ENCODE measurements at places on chromosomes 3 and 15.

- no peak for DNase-seq
- peaks cover 3% of the 10 kb centered on the region for H3K4me1 ChIP-seq
- no peaks in the 10 kb centered on the region for H3K27me3 ChIP-seq
- H3K4me3 ChIP-seq = no peak overlapping the region
These were observed 48.0 kb upstream of the TBL1XR1 start for GRCh38 chr3:177245250-177245649.

DNA sequence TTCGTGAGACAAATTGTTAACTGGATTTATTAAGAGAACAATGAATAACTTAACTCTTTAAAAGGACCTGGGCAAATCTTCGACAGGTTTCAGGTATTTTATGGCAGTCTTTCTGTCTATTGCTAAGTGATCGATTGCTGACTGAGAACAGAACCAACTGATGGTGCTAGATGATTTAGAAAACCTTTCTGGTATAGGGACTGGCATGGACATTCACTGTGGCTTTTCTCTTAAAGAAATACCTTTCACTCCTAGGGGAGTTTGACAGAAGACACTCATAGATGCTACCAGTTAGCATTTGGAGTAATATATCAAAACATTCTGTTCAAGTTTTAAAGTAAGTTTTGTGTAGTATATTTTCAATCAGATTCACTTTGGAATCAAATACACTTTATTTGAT lies 654 bp downstream of the PPARG start:
- H3K4me3 ChIP-seq = no peak overlapping the region
- no peaks in the 10 kb centered on the region for H3K4me1 ChIP-seq
- peaks cover 28% of the 10 kb centered on the region for H3K27me3 ChIP-seq
- DNase-seq = no peak

DNA sequence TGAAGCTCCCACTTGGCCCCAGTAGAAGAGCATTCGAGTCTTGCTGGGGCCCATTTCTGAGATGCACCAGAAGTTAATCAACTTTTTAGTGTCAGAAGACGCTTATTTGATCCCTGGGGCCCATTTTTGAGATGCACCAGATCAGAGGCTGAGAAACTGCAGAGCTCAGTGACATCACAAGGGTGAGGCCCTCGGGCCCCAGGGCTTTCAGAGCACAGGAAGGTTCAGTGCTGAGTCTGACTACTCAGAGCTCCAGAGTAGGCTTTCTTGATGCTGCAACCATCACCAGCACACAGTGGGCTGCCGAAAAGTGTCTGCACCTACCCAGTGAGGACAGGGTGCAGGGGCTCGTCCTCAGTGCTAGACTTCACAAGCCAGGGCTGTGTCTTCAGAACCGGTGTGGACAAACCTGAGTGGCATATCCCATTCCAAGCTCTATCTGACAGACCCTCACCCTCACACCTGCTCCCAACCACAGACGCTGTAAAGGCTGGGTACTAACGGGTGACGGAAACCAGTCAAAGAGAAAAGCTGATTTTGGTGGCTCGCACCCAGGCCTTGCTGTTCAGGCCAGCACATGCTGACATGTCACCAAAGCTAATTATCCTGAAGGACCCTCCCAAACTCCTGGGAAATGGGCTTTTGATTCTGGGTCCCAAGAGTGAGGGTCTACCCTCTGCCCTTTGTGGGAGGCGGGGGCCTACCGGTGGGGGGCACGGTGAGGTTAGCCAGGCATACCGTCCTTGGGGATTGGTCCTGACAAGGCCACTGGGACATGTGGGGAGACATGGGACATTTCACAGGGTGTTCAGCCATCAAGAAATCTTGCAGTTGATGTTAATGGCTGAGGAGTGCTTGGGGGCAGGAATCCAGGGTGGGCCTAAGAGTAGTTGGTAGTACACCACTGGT lies 83.0 kb downstream of the PDCD6IP start:
- H3K27ac ChIP-seq = peak overlapping the region; percentile 78
- no peaks in the 10 kb centered on the region for H3K36me3 ChIP-seq
- H3K4me1 ChIP-seq = peaks cover 6% of the 10 kb centered on the region
- peaks cover 8% of the 10 kb centered on the region for H3K27me3 ChIP-seq
- H3K4me3 ChIP-seq = no peak overlapping the region

GRCh38 chr3:156820692-156821080 lies 5.5 kb upstream of the LEKR1 start:
- no peak overlapping the region for H3K27ac ChIP-seq
- peaks cover 28% of the 10 kb centered on the region for H3K4me1 ChIP-seq
- H3K27me3 ChIP-seq = no peaks in the 10 kb centered on the region
- H3K4me3 ChIP-seq = no peak overlapping the region
- H3K36me3 ChIP-seq = peaks cover under 1% of the 10 kb centered on the region

GRCh38 chr3:174863488-174863887 lies 4.4 kb downstream of the NAALADL2 start:
- no peaks in the 10 kb centered on the region for H3K36me3 ChIP-seq
- DNase-seq = no peak
- H3K4me3 ChIP-seq = no peak overlapping the region
- H3K27ac ChIP-seq = no peak overlapping the region
- no peaks in the 10 kb centered on the region for H3K27me3 ChIP-seq
- no peaks in the 10 kb centered on the region for H3K4me1 ChIP-seq

DNA sequence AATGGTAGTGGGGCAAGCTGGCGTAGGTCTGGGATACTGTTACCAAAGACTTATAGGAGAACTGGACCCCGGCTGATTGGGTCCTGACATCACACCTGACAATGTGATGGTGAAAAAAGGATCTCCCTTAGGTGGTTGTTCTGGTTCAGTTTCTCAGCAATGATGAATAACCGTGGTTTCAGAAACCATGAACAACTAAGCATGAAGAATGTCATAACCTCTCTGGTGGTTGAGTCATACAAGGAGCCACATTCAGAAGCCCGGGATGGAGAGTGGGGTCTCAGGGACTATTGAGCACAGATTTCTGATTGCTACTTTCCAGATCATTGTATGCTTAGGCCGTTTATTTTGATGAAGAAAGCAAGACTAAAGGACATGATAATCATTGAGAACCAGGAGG lies 17.4 kb downstream of the GPR160 start:
- no peaks in the 10 kb centered on the region for H3K27me3 ChIP-seq
- H3K4me1 ChIP-seq = peaks cover 7% of the 10 kb centered on the region
- DNase-seq = no peak
- H3K36me3 ChIP-seq = no peaks in the 10 kb centered on the region
- H3K4me3 ChIP-seq = no peak overlapping the region

DNA sequence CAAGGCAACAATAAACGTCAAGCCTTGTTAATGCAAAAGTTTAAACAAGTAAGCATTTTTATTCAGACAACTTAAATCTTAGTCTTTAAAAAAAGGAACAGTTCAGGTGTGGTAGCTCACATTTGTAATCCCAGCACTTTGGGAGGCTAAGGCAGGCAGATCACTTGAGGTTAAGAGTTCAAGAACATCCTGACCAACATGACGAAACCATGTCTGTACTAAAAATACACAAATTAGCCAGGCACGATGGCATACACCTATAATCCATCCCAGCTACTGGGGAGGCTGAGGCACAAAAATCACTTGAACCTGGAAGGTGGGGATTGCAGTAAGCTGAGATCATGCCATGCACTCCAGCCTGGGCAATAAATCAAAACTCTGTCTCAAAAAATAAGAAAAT lies 19.9 kb downstream of the ZBTB20 start:
- H3K27ac ChIP-seq = no peak overlapping the region
- no peaks in the 10 kb centered on the region for H3K36me3 ChIP-seq
- no peak for DNase-seq
- peaks cover 15% of the 10 kb centered on the region for H3K4me1 ChIP-seq
- H3K27me3 ChIP-seq = no peaks in the 10 kb centered on the region

- peaks cover 10% of the 10 kb centered on the region for H3K4me1 ChIP-seq
- DNase-seq = no peak
- no peak overlapping the region for H3K4me3 ChIP-seq
- H3K27ac ChIP-seq = no peak overlapping the region
- H3K36me3 ChIP-seq = peaks cover 2% of the 10 kb centered on the region
These were observed 18.0 kb downstream of the NCEH1 start for GRCh38 chr3:172692751-172693338.

DNA sequence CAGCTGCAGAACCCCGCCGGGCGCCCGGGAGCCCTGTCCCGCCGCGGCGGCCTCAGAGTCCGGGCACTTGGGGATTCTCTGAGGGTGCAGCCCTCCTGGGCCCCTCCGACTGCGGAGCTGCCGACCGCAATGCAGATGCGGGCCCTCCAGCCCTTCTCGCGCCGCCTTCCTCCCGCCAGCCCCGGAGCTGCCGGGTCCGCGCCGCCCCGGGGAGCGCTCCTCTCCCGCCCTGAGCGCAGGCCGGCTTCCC lies 320 bp upstream of the ACAN start:
- H3K36me3 ChIP-seq = no peaks in the 10 kb centered on the region
- H3K4me1 ChIP-seq = peaks cover 9% of the 10 kb centered on the region
- DNase-seq = no peak

DNA sequence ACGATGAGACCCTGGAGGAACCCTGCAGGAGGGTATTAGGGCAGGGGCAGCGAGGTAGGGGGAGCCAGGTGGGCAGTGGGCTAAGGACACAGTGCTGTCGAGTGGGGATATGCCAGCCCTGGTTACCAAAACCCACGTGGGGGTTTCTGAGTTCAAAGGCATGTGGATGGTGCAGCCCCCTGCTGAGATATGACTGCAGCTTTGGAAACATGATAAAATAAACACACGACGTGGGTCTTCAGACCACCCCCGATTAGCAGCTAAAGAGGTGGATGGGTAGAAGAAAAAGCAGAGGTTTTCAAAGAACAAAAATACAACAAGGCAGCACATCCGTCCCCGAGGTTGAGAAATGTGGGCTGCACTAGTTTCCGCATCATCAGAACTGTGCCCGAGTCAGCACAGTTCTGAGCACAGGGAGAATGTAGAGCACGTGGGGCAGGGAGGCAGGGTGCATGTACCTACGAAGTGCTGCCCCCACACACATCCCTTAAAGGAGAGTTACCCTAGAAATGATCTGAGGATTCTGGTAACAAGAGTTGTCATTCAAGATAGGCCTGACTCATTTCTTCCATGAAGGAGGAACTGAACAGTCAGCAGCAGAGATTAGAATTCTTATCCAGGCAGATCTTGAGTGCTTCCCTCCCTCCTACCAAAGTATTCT lies 121.3 kb downstream of the RPLP1 start:
- DNase-seq = no peak
- no peaks in the 10 kb centered on the region for H3K27me3 ChIP-seq
- H3K27ac ChIP-seq = no peak overlapping the region
- no peaks in the 10 kb centered on the region for H3K36me3 ChIP-seq

DNA sequence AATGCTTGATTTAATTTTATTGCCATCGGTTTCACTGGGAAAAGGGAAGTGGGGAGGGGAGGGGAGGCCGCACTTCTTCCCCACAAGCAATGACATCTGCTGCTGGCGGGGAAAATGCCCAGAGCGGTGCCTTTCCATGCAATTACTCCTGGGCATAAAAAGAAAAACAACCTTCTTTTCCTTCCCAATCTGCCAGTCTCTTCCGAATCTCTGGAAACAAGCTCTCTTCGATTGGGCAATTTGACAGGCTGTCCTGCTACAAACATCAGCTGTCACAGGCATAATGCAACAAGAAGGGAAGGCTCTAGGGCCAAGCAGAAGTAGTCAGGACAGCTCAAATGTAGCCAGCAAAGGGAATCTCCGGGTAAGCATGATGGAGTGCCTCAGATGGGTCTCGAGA lies 93.4 kb upstream of the STRIT1 start:
- no peak overlapping the region for H3K4me3 ChIP-seq
- no peaks in the 10 kb centered on the region for H3K27me3 ChIP-seq
- no peaks in the 10 kb centered on the region for H3K4me1 ChIP-seq
- H3K36me3 ChIP-seq = no peaks in the 10 kb centered on the region

- H3K27ac ChIP-seq = no peak overlapping the region
- H3K4me1 ChIP-seq = peaks cover 9% of the 10 kb centered on the region
- DNase-seq = no peak
- peaks cover 16% of the 10 kb centered on the region for H3K27me3 ChIP-seq
- H3K36me3 ChIP-seq = no peaks in the 10 kb centered on the region
- no peak overlapping the region for H3K4me3 ChIP-seq
These were observed 12.2 kb upstream of the SYNM start for GRCh38 chr15:99092554-99093172.

GRCh38 chr3:16917256-16917935 lies 32.6 kb downstream of the PLCL2 start:
- H3K36me3 ChIP-seq = no peaks in the 10 kb centered on the region
- H3K4me3 ChIP-seq = peak overlapping the region; percentile 17
- H3K4me1 ChIP-seq = peaks cover 73% of the 10 kb centered on the region
- no peaks in the 10 kb centered on the region for H3K27me3 ChIP-seq
- DNase-seq = no peak
- peak overlapping the region; percentile 2 for H3K27ac ChIP-seq

DNA sequence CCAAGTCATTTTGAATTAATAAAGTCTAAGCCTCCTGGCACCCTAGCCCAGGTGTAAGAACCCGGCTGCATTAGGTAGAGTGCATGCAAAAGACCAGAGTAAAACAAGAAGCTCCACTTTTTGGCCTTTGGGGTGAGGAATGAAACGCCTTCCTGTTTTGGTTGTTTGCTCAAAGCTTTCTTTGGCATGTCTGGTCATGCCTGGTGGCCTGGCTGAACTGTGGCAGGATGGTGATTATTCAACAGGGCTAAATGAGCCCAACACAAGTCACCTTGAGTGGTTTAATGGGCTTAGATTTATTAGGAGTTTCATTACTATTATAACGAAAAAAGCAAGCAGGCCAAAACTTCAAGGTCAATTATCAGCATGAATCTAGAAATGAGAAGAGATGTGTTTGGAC lies 40.9 kb upstream of the LDHAL6B start:
- DNase-seq = no peak
- H3K27me3 ChIP-seq = no peaks in the 10 kb centered on the region
- no peak overlapping the region for H3K4me3 ChIP-seq

DNA sequence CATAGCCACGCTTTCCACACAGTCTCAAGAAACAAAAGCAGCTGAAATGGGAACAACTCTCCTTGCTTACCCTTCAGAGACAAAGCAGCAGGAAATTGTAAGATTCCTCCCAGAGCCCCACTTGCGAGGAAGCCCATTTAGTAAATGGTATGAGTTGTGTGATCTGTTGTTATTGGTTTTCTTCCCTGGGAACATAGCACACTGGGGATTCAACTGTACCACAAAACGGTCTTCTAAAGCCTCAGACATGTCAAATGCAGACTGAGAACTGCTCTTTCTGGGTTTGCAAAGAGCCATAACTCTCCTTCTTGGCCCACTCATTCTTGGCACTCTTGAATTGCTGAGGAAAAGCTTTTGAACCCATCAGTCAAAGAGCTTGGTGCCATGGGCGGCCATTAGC lies 101.0 kb upstream of the COL8A1 start:
- no peaks in the 10 kb centered on the region for H3K27me3 ChIP-seq
- H3K36me3 ChIP-seq = no peaks in the 10 kb centered on the region
- no peak for DNase-seq
- no peak overlapping the region for H3K4me3 ChIP-seq
- no peaks in the 10 kb centered on the region for H3K4me1 ChIP-seq

DNA sequence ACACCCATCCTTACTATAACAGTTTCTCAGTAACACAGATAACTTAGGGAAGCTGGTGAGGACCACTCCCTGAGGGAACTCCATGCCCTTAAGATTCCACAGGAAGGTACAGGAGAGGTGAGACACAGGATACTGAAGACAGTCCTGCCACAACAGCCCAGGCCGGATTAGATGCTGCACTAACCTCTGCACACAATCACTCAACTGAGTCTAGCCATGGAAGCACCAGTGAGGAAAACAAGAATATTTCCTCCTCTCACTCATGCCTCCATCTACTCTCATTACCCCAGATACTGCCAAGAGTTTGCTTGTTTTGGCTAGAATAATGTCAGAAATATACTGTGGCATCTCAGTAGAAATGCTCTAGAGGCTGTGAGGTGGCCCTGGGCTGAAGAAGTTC lies 3.7 kb downstream of the ANO10 start:
- H3K4me1 ChIP-seq = peaks cover 17% of the 10 kb centered on the region
- DNase-seq = no peak
- H3K27me3 ChIP-seq = no peaks in the 10 kb centered on the region

- no peak overlapping the region for H3K4me3 ChIP-seq
- H3K4me1 ChIP-seq = no peaks in the 10 kb centered on the region
- H3K27me3 ChIP-seq = peaks cover 23% of the 10 kb centered on the region
- no peak overlapping the region for H3K27ac ChIP-seq
These were observed 28.2 kb upstream of the SUSD5 start for GRCh38 chr3:33246786-33247185.

Data from naive thymus-derived CD8-positive, alpha-beta T cell (primary cell).